GM19239 (cell line): ENCODE measurements at places on chromosomes 7 and 10.

- DNase-seq, result no peak
Observed at GRCh38 chr10:5561704-5562645, 37.2 kb downstream of the CALML3 start.

DNA sequence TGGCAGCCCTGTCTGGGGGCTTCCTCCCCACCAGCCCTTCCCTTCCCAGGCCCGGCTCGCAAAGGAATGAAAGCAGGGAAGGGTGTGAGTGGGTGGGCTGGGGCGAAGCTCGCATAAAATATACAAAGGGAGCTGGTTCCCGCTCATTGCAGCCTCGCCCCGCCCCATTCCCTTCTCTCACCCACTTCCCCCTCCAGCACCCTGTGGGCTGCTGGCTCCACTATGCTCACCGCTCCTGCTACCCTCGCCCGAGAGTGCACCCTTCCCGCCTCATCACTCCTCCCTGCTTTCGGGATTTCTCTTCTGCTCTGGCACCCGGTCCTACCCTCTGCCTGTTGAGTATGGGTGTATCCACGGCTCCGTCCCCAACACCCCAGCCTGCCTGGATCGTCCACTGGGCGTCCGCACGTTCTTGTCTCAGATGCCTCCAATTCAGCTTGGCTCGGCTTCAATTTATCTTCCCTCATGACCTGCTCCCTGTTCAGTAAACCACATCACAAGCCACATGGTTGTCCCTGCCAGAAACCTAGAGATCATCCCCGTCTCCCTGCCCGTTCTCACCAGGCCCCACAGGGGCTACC is 14.4 kb upstream of the TTYH3 start:
- DNase-seq, result no peak

- no peak for DNase-seq
Observed at GRCh38 chr10:81502677-81503359, 372.2 kb upstream of the NRG3 start.

GRCh38 chr10:58885686-58886345 is 290.6 kb upstream of the PHYHIPL start:
- no peak for DNase-seq

- DNase-seq, result peak; percentile 15
Observed at GRCh38 chr7:87600130-87601124, at the start of gene ABCB1. Gene ABCB1, minus strand, starts transcription at chr7:87600884. Its CDS starts 700 bp downstream, at chr7:87600184.

GRCh38 chr7:21568762-21569161 is 25.9 kb downstream of the DNAH11 start:
- DNase-seq, result no peak

GRCh38 chr7:930975-931758 is 23.3 kb downstream of the ADAP1 start:
- no peak for DNase-seq

DNA sequence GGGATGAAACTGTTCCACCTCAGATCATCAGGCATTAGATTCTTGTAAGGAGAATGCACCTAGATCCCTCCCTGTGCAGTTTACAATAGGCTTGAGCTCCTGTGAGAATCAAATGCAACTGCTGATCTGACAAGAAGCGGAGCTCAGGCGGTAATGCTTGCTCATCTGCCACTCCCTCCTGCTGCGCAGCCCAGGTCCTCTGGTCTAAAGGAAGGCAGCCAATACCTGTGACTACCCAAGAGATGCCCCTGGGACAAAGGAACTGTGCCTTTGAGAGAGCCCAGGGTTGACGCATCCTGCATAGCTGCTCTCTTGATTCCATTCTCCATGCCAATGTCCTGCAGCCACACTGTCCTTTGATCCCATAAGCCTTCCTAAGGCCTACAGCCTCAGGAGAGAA is 73.1 kb downstream of the ADCYAP1R1 start:
- DNase-seq, result no peak

DNA sequence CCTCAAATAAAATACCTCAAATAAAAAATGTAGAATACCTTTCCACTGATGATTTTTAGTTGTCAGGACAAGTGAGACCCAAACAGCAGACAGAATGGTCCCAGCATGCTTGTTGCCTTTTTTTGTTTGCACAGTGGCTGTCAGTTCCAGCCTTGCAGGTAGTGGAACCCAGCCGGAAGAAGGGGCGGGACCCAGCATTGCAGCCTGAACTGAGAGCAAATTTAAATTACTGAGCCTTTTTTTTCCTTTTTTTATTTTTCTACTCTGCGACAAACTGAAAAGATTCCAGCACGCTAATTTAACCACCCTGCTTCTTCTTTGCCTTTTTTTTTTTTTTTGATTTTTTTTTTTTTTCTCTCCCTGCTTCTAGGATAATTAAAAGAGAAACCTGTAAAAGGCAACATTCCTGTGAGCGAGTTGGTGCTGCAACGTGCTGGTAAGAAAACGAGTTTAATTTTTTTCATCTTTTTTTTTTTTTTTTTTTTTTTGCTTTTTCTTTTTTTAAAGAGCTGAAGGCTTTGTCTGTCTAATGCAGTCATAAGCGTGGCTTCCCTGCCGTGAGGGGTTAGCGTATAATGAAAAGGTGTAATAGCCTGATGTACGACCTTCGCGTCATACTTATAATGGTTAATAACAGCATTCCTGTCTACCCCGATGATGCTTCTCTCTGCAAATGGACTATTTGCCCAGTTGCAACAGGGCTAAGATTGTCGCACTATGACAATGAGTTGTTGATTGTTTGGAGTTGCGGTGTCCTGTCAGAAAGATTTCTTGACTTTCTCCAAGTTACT is 555.3 kb upstream of the CELF2 start:
- no peak for DNase-seq

- DNase-seq, result no peak
Observed at GRCh38 chr7:34895202-34895601, 142.1 kb downstream of the DPY19L1 start.

GRCh38 chr10:7915923-7916536 is 97.7 kb downstream of the TAF3 start:
- no peak for DNase-seq

DNA sequence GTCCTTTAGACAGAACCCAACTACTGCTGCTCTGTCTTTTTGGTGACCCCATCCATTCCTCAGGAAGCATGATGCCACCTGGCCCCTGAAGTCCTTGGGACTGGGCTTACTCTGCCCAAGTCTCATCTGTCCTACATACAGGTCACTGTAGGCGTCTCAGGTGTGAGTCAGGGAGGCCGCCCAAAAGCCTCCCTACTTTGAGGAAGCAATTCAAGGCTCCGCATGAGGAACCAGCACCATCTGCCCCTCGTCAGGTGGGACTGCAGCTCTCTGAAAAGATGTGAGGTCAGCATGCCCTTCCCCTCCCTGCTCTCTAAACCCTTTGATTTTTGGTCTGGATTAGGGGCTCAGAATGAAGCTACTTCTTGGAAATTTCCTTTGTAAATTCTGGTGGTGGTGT is 354.8 kb downstream of the CXCL12 start:
- DNase-seq, result no peak

DNA sequence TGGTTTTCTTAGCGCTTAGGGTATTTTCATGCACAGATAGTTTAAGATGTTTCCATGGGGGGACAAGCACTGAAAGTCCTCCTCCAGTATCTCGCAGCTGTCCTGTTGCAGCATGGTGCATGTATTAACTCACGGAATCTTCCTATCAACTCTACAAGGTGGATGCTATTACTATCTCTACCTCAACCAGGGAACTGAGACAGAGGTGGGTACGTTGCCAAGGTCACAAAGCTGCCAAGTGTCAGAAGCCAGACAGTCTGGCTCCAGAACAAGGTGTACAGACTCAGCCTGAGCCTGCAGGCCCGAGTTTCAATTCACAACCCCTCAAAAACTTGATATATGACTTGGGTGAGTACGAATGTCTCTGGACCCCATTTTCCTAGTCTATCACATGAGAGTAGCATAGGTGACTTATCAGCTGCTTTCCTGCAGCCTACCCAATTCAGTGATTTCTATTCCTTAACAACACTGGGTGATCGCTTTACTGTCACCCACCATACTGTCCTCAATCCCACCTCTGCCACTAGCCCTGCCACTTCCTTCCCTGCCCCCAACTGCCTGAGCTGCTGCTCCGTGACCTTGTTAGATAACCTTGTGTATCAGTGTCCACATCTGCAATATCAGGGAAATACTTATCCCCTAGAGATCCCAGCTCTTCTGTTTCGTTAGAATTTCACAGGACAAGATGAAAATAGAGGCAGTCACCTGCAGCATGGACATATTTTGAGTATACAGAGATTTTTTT is 92.1 kb downstream of the ABCC2 start:
- DNase-seq, result no peak

DNA sequence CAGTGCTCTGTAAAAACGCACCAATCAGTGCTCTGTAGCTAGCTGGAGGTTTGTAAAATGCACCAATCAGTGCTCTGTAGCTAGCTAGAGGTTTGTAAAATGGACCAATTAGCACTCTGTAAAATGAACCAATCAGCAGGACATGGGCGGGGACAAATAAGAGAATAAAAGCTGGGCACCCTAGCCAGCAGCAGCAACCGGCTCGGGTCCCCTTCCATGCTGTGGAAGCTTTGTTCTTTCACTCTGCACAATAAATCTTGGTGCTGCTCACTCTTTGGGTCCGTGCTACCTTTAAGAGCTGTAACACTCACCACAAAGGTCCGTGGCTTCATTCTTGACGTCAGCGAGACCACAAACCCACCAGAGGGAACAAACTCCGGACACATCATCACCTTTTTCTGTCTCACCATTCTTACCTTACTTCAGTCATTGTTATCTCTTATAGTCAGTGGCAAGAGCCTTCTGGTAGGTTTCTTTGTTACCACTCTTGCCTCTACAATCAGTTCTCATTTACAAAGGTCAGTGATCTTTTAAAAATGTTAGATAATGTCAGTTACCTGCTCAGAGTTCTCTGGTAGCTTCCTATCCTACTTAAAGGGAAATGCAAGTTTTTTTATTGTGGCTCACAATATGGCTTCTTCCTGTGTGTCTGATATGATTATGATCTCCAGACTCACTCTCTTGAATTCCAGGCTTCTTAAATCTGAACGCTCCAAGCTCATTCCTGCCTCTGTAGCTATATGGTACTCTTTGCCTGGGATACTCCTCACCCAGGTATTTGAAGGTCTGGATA is 4.5 kb downstream of the STAM start:
- no peak for DNase-seq

- no peak for DNase-seq
Observed at GRCh38 chr10:102426803-102427287, 5.5 kb downstream of the CUEDC2 start.

DNA sequence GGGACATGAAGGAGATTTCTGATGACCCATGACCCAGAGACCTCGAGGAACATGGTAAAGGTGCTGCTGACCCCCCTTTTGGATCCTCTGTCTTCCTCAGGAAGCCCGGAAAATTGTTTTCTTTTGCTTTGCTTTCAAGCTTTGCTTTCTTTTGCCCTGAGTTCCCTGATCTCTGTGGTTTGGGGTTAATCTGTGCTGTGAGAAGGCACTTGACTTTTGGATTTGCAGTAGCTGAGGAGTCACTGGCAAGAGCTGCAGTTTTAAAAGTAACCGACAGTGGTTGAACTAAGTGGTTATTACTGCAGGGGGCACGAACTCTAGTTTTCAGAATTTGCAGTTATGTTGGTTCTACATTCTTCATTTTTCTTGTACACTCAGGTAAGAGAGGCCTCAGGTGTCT is 53.0 kb downstream of the PDZD8 start:
- no peak for DNase-seq

GRCh38 chr10:3636356-3637181 is 148.4 kb downstream of the KLF6 start:
- no peak for DNase-seq

GRCh38 chr7:99021941-99022560 is 121.9 kb downstream of the SMURF1 start:
- DNase-seq, result no peak

- DNase-seq, result no peak
Observed at GRCh38 chr10:81036257-81036656, 498.6 kb downstream of the SH2D4B start.

GRCh38 chr7:38671911-38672905 is 41.0 kb upstream of the AMPH start:
- no peak for DNase-seq

DNA sequence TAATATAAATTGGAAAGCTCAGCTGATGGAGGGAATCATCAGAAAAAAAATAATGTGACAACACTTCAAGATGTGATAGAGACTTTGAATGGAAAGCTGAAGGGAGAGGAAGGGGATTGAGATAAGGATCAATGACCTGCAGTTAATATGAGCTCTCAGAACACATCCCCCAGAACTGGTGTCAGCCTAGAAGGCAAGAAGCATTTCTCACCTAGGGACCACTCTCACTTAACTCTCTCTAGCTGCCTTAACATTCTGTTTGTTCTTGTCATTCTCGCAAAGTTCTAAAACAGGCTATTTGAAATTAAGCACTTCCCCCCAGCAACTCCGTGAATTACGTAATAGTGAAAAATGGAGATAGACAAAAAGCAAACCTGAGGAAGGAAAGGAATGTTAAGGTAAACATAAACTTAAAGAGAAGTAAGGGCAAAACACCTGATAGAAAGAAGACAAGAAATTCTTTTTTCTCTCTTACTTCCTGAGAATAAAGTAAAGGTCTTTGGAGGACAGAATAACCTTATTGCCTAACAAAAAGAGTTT is 1.2 kb upstream of the MPP7 start:
- DNase-seq, result no peak

- no peak for DNase-seq
Observed at GRCh38 chr7:24102988-24103387, 181.0 kb upstream of the NPY start.

- DNase-seq, result no peak
Observed at GRCh38 chr10:50216418-50216817, 34.9 kb downstream of the ASAH2 start.

- no peak for DNase-seq
Observed at GRCh38 chr7:85104432-85105205, 82.2 kb downstream of the SEMA3D start.

DNA sequence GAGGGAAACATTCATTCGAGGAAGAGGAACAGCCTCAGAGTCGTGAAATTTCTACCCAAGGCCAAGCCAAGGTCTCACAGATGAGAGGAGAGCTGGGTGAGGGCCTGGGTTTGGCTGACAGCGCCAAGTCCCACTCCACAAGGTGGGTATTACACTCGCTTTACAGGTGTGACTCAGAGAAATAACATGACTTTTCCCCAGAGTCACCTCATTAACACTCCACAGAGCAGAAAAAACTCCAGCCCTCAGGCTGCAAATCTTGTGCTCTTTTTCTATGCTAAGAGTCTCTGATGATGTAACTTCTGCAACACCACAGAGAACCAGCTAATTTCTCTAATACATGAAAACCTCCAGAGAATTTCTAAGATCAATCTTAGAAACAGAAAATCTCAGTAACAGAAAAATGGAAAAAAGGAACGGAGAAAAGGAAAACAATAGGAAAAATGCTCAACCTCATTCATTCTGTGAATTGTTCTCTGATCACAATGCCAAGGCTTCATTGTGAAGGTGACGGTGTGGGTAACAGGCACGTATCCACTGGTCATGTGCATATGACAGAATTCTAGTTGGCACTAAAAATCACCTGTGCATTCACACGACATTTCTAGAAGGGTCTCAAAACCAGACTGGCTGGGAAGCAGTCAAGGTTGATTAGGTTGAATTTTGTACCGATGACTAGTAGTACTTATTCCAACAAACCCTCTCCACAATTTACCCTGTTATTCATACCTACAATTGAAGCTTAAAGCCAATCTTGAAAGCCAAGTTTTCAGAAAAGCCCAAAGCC is 20.3 kb downstream of the YWHAG start:
- no peak for DNase-seq

- no peak for DNase-seq
Observed at GRCh38 chr10:55272886-55273285, 471.9 kb upstream of the PCDH15 start.

- DNase-seq, result no peak
Observed at GRCh38 chr7:102832674-102833073, 80.1 kb upstream of the LRRC17 start.

GRCh38 chr10:72186258-72186981 is 29.4 kb upstream of the ANAPC16 start:
- DNase-seq, result no peak

- no peak for DNase-seq
Observed at GRCh38 chr10:32618482-32618881, 172.5 kb downstream of the CCDC7 start.
